Epithelial cell of umbilical artery (primary cell): ENCODE measurements at places on chromosomes 2 and 18. TPM values are rescaled to one million over a fixed set of nuclear protein-coding genes. Genes with fewer than 3 reads are reported as not detected.

C2orf69 gene
- 9.7 and 17.8 TPM in 2 replicates for total RNA-seq

IL36A gene
- not detected in 2 replicates for total RNA-seq

C18orf63 gene
- not detected in 2 replicates for total RNA-seq

VSNL1 gene
- 0.76 TPM in 1 of 2 replicates, not detected in the other for total RNA-seq

EFHD1 gene
- total RNA-seq = not detected in 2 replicates

LAPTM4A gene
- 79.6 and 94.2 TPM in 2 replicates for total RNA-seq

DNAH7 gene
- under 0.01 and 0.32 TPM in 2 replicates for total RNA-seq

APOB gene
- total RNA-seq = 0.30 and 0.32 TPM in 2 replicates

ZNF236 gene
- 4.2 and 10.8 TPM in 2 replicates for total RNA-seq

AQP4 gene
- not detected in 2 replicates for total RNA-seq

ALK gene
- total RNA-seq = not detected in 2 replicates

CRYBA2 gene
- not detected in 2 replicates for total RNA-seq

STK39 gene
- 6.7 and 10.7 TPM in 2 replicates for total RNA-seq

ADCY3 gene
- total RNA-seq = 13.6 and 18.4 TPM in 2 replicates

ANKRD30B gene
- not detected in 2 replicates for total RNA-seq

GPR45 gene
- not detected in 2 replicates for total RNA-seq

PDE6D gene
- total RNA-seq = 22.4 and 28.0 TPM in 2 replicates

PXDN gene
- total RNA-seq = 200 and 217 TPM in 2 replicates

GRHL1 gene
- 1.1 and 1.3 TPM in 2 replicates for total RNA-seq
